ENCODE measurements at places on chromosomes 3 and 15. TPM values are rescaled to one million over a fixed set of nuclear protein-coding genes. Genes with fewer than 3 reads are reported as not detected.

DNA sequence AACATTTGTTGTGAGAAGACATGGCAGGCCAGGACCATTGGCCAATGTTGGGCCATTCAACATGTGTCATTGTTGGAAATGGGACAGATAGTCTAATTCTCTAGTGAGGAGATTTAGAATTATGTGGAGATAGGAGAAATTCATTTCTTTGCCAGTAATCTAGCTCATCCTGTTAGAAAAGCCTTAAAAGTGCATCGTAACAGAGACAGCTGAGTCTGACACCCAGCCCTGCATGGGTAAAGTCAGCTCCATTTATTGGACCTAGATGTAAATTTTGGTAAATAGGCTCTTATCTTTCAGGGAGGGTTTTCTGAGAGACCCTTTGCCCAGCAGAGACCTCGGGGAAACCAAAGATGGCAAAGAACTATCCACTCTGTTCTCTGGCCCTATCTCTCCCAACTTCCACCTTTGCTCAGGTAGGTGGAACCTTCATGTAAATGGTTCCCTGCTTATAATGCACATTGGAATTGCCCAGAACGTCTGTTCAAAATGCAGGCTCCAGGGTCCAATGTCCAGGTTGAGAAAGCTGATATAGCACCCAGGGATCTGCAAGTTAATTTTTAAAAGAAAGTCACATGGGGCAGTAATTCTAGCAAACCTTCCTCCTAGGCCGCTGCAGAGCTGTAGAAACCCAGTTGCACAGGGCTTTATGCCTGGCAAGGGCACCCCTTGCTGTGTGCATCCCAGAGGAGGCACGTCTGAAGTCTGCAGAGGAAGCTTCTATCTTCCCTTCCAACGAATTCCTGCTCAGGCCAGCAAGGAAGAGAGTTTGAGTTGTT, 365.9 kb upstream of the PROK2 start:
- DNase-seq, result no peak

- no peak for DNase-seq
Observed at GRCh38 chr15:48120745-48121144, at the start of gene SLC24A5. SLC24A5 (plus strand) TSS chr15:48120990; CDS start chr15:48121045, 55 bp downstream.

- peak; percentile 93 for DNase-seq
Observed at GRCh38 chr15:99704444-99704838, 28.8 kb downstream of the LYSMD4 start.

DNA sequence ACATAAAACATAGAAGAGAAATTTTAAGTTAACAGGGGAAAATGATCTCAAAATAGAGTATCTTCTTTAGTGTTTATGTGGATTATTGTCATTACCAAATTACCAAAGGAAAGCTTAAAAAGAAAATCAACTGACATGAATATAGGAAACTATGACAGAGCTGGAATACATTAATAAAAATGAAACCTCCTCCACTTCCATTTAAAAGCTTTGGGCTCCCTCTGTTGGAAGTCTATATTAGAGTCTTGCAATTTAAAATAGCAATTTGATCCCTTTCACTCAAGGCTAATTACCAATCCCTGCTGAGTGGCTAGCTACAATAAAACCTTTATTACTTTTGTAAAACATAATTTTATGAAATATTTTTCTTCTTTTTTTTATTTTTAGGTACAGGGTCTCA, 61.4 kb upstream of the IMPG2 start:
- peak; percentile 62 for DNase-seq

DNA sequence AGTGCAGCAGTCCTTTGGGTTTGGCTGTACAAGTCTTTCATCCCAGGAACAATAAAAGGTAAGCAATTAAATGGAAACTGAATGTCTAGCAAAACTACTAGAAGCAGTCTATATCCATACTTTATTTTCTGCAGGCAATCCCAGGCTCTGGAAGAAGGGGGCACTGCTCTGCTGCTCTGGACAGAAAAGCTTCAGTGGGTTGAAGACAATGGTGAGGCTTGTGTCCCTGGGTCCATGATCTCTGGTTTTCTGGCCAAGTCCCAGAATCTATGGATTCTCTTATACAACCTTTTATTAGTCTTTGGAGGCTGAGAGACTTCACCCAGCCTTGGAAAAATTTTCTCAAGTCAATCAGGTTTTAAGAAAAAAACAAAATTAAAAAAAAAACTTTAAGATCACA, 35.6 kb downstream of the SCAP start:
- no peak for DNase-seq

- no peak for DNase-seq
Observed at GRCh38 chr15:61639491-61639890, 410.4 kb upstream of the RORA start.

DNA sequence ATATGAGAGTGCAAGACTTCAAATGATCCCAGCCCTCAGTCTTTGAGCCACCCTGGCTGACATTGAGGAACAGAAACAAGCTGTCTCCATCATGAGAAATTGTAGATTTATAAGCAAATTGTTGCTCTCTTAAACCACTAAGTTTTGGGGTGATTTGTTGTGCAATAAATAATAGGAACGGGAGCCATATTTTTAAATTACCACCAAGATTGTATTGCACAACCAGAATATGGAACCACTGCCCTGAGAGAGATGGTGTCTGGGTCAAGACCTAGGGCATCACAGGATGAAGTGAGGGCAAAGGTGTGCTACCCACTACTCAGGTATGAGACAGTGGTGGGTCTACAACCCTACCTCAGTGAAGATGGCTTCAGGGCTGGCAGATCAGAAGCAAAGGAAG, 2.3 kb upstream of the CFAP92 start:
- DNase-seq, result no peak

GRCh38 chr3:5140230-5140621, 18.1 kb downstream of the ARL8B start:
- DNase-seq, result no peak

- DNase-seq, result peak; percentile 72
Observed at GRCh38 chr15:71443538-71443937, 328.3 kb downstream of the THSD4 start.

- DNase-seq, result no peak
Observed at GRCh38 chr3:192042116-192042515, 581.2 kb downstream of the PYDC2 start.

DNA sequence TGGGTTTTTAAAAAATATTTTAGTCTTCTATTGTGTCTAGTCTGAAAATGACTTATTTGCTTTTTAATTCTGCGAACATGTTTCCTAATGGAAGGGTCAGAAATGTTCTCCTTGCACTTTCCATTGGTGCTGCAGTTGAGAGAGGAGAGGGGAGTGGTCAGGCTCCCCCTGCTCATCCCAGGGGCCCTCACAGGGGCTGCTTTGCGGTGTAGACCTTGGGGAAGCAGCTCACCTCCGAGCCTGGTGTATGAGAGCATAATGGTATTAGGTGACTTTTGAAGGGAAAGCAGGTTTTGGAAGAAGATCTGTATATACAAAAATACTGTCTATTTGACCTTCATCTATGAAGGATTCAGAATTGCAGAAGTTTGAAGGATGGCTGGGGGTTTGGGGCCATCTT, 28.3 kb downstream of the APBA2 start:
- DNase-seq, result no peak

GRCh38 chr3:71423151-71423906, 160.2 kb downstream of the FOXP1 start:
- DNase-seq, result peak; percentile 45

- DNase-seq, result no peak
Observed at GRCh38 chr3:111285694-111286093, 214.1 kb downstream of the NECTIN3 start.

GRCh38 chr3:46208167-46208704, at the start of gene CCR1:
CCR1 (minus strand) TSS chr3:46208313; CDS start chr3:46204313, 4,000 bp downstream.
- peak; percentile 20 for DNase-seq

DNA sequence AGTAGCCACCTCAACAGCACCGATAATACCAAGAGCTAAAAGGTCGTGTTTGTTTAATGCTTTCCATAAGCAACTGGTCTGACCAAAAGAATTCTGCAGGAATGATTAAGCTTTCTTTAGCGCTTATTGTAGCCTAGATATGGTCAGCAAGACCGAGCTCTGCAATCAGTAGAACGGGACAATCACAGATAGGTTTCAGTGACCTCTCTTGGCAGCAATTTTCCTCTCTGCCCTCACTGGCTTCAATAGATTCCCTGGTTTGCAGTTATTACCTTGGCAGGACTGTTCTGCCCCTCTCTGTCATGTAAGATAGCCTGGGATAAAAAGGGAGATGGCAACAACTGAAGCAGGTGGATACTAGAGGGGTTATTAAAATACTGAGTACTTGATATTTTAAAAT, 337.1 kb upstream of the NECTIN3 start:
- DNase-seq, result no peak

DNA sequence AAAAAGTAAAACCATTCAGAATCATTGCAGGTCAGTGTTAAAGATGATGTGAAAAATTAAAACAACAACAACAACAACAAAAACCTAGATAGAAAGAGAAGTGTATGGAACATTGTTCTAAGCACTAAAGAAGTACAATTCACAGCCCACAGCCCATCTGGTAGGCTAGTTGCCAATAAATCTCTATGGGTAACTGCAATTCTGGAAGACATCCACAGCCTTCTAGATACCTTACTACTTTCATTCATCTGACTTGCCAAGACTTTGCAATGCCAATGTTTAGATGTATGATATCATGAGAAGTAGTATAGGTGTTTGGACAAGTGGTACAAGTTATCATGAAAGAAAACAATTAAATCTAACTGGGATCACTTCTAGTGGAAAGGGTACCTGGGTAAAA, 198.6 kb downstream of the VGLL3 start:
- DNase-seq, result peak; percentile 45

DNA sequence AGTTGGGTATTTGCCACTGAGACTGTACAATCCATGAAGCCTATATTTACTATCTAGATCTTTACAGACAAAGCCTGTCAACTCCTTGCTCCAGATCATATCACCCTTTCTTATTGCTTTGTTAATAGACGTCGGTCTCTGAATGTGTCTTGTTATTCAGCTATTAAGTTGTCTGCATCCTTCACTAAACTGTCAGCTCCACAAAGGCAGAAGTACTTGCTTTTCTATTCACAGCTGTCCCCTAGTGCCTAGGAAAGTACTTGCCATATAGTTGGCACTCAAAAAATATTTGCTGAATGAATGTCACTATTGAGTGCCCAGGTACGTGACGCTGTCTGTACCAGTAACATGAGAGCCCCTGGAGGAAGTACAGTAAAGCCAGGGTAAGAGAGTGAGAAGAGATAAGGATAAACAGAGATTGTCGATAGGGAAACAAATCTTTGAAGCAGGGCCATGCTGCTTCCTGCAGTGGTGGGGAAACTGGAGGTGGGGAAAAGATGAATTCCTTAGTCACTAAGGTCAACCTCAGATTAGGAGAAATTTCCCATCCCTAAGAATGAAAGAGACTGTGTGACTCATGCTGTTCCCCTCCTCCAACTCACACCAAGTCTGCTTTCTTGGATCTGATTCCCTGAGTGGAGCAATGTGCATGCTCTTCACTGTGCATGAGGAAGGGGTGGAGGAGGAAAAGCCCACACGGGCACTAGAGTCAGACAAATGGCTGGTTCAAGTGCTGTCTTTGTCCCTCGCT, 36.3 kb downstream of the PRICKLE2 start:
- peak; percentile 94 for DNase-seq

DNA sequence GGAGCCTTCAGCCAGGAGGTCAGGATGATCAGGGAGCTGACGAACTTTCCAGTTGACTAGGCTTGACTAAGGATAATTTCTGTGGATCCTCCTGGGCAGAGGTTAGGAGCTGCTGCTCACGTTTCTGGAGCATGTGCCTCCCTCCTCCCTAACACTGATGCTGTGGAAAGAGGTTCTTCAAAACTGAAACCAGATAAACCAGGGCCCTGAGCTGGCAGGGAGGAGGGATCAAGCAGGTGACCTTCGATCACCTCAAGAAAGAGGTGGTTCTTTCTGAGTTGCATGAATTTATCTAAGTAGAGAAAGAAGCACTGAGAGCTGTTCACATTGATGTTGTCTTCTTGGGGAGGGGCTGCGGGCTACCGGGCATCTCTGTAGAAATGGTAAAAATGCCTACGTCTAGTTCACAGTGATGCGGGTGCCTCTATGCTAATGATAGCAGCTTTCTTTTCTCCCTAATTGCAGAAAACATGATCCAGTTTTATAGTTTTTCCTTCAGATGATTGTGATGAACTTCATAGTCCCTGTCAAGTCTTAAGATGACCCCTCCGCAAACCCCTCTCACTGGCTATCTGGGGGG, 332.7 kb upstream of the LRRFIP2 start:
- DNase-seq, result no peak

DNA sequence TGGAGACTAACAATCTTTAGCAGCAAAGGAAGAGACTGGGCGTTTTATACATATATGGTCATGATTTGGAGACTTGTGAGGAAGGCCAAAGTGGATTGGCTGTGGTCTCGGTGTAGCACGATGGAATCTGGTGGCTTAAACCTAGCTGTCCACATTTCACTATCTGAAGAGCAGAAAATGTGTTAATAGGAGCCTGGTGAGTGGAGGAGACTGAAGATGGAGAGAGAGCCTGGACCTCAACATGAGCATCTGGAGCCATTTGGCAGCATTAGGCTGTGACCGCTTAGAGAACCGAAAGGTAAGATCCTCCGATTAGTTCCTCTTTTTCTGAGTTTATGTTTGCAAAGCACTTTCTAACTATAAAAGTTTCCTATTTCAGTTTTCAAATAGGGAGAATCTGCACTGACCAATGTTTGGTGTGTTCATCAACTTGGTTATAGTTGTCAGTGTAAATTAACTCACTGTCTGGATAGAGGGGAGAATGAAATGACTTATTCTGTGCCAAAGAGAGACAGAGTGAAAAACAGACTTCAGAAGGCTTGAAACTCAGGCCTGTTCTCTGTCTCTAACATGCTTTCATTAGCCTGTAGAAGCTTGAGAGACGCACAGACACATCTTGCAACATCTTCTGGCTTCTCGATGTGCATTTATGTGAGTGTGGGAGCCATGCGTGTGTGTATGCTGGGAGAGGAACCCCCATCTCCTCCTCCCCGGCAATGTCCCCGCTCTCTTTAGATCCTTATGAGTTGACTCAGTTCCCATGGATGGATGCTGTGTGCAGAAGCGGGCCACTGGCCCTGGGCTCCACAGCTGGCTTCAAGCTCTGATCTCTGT, 244.7 kb upstream of the TBL1XR1 start:
- DNase-seq, result peak; percentile 20

Gene LMOD3
- total RNA-seq, result not detected

Gene PLSCR4
- total RNA-seq, result 28.3 TPM

Gene CXCR6
- not detected for total RNA-seq

Gene FANCD2OS
- not detected for total RNA-seq

Gene GOLGA8G
- not detected for total RNA-seq

Gene MUC13
- total RNA-seq, result not detected

Gene SIDT1
- not detected for total RNA-seq

Gene GCSAM
- not detected for total RNA-seq

Gene CLDN18
- not detected for total RNA-seq

Gene HOMER2
- 1.5 TPM for total RNA-seq

Gene OIP5
- total RNA-seq, result 0.25 TPM

Gene GRM7
- not detected for total RNA-seq

Gene CHDH
- 7.9 TPM for total RNA-seq

Gene AQP9
- 0.09 TPM for total RNA-seq

Gene MINAR1
- 0.98 TPM for total RNA-seq

Gene CD86
- not detected for total RNA-seq
